ENCODE measurements at places on chromosomes 5 and 9. TPM values are rescaled to one million over a fixed set of nuclear protein-coding genes. Genes with fewer than 3 reads are reported as not detected.

GRCh38 chr5:151026679-151027078 lies 6.3 kb downstream of the GPX3 start:
- no peak for DNase-seq

The CDX1 gene
- total RNA-seq, result not detected

GRCh38 chr5:135466178-135467050 lies 14.3 kb upstream of the TIFAB start:
- no peak for DNase-seq

- DNase-seq, result no peak
Observed at GRCh38 chr9:85425153-85425611, 316.6 kb downstream of the AGTPBP1 start.

DNA sequence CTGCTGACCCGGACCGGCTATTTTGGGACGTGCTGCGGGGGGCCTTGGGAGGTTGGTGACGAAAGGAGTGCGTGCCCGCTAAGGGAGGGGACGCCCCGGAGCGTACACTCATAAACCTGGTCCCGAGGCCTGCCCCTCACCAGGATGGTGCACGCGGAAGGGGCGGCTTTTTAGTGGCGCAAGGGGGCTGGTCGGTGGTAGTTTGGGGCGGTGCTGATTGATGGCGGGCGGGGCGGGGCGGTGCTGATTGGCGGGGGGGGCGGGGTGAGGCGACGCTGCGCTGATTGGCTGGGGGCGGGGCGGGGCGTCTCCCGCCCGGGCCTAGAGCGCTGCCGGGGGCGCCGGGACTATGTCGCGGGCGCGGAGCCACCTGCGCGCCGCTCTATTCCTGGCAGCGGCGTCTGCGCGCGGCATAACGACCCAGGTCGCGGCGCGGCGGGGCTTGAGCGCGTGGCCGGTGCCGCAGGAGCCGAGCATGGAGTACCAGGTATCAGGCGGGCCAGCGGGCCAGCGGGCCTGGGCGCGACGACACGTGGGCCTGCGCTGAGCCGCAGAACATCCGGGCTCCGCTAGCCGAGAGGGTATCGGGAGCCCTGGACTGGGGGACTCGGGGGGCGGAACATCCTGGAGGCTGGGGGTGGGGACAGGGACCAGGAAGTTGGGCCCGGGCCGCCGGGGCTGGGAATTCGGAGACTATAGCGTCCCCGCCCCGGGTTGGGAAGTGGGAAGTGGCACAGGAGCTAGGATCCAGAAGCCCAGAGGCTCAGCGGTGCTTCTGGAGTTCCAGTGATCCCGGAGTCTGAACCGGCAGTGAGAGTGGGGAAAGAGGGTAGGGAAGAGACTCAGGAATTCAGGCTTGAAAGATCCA lies at the start of gene FPGS:
Gene FPGS (plus strand): TSS at position 307 of the 868 bp plus-strand sequence. CDS start 43 bp downstream, at position 350.
- DNase-seq, result peak; percentile 97

DNA sequence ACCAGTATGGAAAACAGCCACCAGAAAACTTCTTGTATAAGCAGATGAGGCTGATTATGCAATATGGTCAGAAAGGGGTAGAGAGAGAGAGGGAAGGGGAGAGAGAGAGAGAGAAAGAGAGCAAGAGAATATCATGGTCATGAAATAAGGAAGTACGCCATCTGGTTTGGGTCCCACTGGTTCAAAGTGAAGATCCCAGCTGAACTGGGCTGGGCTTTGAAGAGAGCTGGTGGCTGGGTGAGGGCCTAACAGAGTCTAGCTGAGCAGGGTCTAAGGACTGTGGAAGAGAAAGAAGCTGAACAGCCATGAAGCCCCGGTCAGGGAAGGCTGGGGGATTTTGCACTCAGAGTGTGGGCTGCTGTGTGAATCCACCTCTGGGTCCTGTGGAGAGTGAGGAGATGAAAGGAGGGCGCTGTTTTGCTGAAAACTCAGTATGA lies 14.6 kb downstream of the TRIM14 start:
- DNase-seq, result no peak

GRCh38 chr9:69265891-69266290 lies 59.1 kb upstream of the ENTREP1 start:
- no peak for DNase-seq

- no peak for DNase-seq
Observed at GRCh38 chr9:3835393-3835792, 309.6 kb upstream of the RFX3 start.

The SH3PXD2B gene
- total RNA-seq, result 66.5 TPM

The CDKN2B gene
- 9.9 TPM for total RNA-seq

The CSF1R gene
- 24.9 TPM for total RNA-seq

GRCh38 chr9:71036501-71036900 lies 84.9 kb downstream of the TRPM3 start:
- DNase-seq, result no peak

DNA sequence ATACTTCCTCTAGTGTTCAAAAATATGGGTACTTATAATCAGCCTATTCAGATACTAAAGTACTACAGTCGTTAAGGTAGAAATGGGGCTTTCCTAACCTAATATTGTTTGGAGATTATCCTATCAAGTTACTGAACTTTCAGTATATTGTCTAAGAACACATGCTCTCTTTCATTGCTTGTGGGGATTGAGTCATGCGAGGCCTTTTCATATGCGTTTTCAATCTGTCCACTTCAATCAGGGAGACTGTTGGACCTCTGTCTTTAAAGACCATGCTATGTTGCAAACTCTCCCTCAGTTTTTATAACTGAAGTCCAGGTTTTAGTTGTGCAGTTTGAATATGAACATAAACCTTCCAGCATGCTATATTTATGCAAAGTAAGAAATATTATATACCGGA lies 15.0 kb downstream of the PRR16 start:
- DNase-seq, result no peak

GRCh38 chr5:67814569-67815311 lies 400.8 kb upstream of the PIK3R1 start:
- no peak for DNase-seq

DNA sequence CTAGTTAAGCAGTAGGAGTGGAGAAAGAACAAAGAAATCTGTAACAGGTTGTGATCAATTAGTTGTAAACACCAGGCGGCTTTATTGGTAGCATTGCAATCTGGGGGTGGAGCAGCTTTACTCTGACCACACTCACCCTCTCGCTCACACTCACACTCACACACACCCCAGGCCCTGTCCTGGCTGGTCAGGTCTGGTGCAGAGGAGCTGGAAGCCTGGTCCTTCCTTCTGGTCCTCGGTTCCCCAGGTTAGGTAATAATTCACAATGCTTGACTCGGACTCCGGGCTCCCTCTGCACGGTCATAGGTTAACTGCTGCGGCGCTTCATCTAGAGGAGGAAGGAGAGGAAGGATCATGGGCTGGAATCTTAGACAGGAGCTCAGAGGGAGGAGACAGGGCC lies 1.6 kb downstream of the CCL19 start:
- no peak for DNase-seq

GRCh38 chr9:110143485-110143884 lies 64.5 kb downstream of the C9orf152 start:
- no peak for DNase-seq

The ABO gene
- 3.8 TPM for total RNA-seq

- DNase-seq, result no peak
Observed at GRCh38 chr9:113590389-113590788, 126.9 kb downstream of the RGS3 start.

GRCh38 chr9:133284362-133284761 lies 9.4 kb upstream of the ABO start:
- peak; percentile 86 for DNase-seq

The CNTNAP3 gene
- total RNA-seq, result 57.0 TPM

The OR1J2 gene
- not detected for total RNA-seq

DNA sequence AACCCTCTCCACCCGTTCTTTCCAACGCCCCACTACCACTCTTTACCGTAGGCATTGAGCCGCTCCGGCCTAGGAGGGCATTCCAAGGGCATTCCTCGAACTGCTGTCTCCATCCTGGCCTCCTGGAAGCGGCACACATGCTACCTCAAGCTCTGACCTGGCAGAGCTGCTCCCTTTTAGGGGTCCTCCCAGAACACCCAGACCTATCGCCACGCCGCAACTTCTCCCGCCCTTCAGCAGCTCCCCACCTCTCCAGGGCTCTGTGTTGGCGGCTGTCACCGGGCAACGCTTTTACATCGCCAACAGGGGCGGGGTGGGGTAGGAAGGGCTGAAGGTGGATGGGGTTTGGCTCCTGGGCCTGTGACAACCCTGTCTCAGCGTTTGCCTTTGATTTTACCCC lies 4.6 kb upstream of the MYORG start:
- no peak for DNase-seq

GRCh38 chr9:134301387-134302129 lies 24.7 kb upstream of the RXRA start:
- DNase-seq, result no peak

- DNase-seq, result no peak
Observed at GRCh38 chr9:16099732-16100536, 547.1 kb downstream of the CCDC171 start.

- DNase-seq, result peak; percentile 80
Observed at GRCh38 chr5:6715758-6716628, 2.8 kb downstream of the TENT4A start.

The RLN2 gene
- total RNA-seq, result not detected

The GDNF gene
- total RNA-seq, result 2.0 TPM

The FOXD4L3 gene
- total RNA-seq, result not detected

GRCh38 chr5:72618708-72619107 lies 111.5 kb upstream of the ZNF366 start:
- DNase-seq, result no peak

GRCh38 chr9:105154723-105155191 lies 89.7 kb upstream of the SLC44A1 start:
- no peak for DNase-seq

DNA sequence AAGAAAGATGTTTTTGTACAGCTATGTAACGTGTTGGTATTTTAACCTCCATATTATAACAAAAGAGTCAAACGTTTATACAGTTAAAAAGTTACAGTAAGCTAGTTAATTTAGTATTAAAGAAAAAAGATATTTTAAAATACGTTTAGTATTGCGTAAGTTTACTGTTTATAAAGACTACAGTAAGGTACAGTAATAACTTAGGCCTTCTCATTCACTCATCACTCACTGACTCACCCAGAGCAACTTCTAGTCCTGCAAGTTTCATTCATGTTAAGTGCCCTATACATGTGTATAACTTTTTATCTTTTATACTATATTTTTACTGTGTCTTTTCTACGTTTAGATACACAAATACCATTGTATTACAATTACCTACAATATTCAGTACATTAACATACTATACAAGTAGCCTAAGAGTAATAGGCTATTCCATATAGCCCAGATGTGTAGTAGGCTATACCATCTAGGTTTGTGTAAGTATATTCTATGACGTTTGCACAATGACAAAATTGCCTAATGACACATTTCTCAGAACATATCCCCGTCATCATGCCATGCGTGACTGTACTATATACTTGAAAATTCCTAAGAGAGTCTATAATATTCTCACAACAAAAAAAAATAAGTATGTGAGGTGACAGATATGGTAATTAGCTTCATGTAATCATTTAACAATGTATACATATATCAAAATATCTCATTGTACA lies 33.8 kb downstream of the ERP44 start:
- no peak for DNase-seq

DNA sequence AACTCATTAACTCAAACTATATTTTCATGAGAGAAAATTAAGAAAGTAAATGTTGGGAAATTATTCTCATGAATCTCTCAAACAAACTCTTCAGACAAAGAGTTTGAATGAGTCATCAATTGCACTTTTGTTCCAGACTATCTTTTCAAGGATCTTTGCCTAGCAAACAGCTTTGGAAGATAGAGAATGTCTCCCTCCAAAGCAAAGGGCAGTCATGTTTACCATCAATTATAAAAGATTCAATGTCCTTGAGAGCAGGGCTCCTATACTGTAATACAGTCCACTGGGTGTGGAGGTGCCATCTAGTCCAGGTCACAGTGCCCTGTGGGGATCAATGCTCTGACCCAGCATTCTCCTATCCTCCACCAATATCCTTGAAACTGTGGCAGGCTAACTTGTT lies 1429.3 kb downstream of the EFNA5 start:
- DNase-seq, result no peak

The ACER2 gene
- total RNA-seq, result 2.5 TPM

GRCh38 chr5:53777864-53778618 lies 217.6 kb downstream of the NDUFS4 start:
- DNase-seq, result no peak

The IFNA13 gene
- not detected for total RNA-seq

DNA sequence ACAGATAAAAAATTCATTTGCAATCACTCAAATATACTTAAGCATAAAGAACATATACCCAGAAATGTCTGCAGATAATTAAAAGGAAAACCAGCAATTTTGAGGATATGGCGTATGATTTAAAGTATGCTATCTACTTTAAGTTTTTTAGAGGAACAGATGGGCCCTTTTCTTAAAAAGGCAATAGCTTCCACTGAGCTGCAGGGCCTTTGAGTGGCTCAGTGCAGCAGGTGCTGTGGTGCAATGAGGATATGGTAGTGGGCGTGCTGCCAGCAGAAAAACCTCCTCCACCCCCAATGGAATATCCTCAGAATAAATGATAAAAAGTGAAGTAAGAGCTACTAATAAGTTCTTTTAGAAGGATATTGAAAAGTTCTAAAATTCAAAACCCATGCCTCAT lies 814.5 kb downstream of the MTRR start:
- DNase-seq, result no peak

The LOX gene
- total RNA-seq, result 15.0 TPM

DNA sequence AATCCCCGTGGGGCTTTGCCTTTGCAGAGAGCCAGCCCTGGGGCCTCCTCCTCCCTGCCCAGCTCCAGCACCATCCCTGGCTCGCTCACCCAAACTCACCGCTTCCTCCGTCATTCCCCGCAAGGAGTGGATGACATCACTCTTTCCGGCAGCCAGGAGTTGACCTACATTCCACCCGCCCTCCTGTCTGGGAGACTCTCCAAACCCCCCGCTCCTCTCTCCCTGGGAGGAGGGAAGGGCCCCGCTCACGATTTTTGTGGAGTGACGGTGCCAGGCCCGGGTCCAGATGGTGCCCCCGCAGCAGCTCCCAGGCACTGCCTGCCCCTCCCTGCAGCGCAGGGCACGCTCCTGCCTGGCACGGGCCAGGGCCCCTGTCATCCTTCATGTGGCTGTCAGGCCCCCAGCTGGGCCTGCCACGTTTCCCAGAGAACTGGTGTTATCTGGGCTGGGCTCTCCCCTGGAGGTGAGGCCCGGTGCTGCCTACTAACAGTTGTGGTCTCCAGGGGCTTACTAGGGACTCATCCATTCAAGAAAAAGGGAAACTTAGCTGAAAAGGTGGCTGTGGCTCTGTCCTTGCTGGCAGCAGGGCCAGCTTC lies 52.3 kb downstream of the NTNG2 start:
- peak; percentile 93 for DNase-seq

DNA sequence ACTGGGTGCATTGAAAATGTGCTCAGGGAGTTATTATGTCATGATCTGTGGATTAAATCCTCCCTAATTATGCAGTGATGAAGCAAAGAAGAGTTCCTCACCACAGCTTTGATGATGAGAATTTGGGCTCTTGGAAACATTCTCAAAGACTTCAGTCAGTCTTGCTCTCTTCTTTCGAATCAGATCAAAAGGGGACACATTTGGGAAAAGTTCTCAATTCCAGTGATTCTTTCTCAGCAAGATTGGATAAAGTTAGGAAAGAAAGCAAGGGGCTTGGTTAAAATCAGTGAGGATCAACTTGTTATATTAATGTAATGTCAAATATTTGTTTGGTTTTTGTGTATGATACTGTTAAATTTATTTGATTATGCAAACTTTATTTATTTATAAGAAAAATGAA lies 411.3 kb upstream of the ACTBL2 start:
- no peak for DNase-seq
